ENCODE measurements at places on chromosomes 6 and 20.
A peak's percentile ranks its signal among the peaks of the same experiment; 100 is the strongest.

GRCh38 chr6:137698636-137699030 lies 168.4 kb upstream of the TNFAIP3 start:
- peak overlapping the region; percentile 64 for H3K4me3 ChIP-seq
- peak overlapping the region; percentile 97 for H3K27ac ChIP-seq

GRCh38 chr20:37317994-37318640 lies 27.8 kb upstream of the SRC start:
- no peak overlapping the region for H3K4me3 ChIP-seq
- peak overlapping the region; percentile 44 for H3K27ac ChIP-seq
- peaks cover 30% of the 10 kb centered on the region for H3K4me1 ChIP-seq
- H3K36me3 ChIP-seq = peaks cover 7% of the 10 kb centered on the region
- DNase-seq = no peak

DNA sequence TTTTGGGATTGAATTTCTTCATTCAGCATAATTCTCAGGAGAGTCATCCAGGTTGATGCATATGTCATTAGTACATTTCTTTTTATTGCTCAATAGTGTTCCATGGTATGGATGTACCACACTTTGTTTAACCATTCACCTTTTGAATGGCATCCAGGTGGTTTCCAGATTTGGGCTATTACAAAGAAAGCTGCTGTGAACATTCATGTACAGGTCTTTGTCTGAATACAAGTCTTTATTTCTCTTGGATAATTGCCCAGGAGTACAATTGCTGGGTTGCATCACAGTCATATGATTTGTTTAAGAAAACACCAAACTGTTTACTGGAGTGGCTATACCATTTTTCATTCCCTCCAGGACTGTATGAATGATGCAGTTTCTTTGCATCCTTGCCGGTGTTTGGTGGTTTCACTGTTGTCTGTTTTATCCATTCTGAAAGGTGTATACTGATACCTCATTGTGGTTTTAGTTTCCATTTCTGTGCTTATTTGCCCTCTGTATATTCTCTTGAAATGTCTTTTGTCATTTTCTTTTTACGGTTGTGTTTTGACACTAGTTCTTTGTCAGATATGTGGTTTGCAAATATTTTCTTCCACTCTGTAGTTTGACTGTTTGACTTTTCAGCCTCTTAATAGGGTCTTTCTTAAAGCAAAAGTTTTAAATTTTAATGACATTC lies 8.8 kb downstream of the CDKAL1 start:
- H3K27me3 ChIP-seq = no peaks in the 10 kb centered on the region
- H3K27ac ChIP-seq = peak overlapping the region; percentile 59
- H3K4me1 ChIP-seq = peaks cover 37% of the 10 kb centered on the region

- no peak for DNase-seq
- H3K27ac ChIP-seq = no peak overlapping the region
- H3K27me3 ChIP-seq = peaks cover 14% of the 10 kb centered on the region
- peaks cover 13% of the 10 kb centered on the region for H3K4me1 ChIP-seq
Measured at GRCh38 chr6:52136055-52136454, 48.6 kb upstream of the PKHD1 start.

DNA sequence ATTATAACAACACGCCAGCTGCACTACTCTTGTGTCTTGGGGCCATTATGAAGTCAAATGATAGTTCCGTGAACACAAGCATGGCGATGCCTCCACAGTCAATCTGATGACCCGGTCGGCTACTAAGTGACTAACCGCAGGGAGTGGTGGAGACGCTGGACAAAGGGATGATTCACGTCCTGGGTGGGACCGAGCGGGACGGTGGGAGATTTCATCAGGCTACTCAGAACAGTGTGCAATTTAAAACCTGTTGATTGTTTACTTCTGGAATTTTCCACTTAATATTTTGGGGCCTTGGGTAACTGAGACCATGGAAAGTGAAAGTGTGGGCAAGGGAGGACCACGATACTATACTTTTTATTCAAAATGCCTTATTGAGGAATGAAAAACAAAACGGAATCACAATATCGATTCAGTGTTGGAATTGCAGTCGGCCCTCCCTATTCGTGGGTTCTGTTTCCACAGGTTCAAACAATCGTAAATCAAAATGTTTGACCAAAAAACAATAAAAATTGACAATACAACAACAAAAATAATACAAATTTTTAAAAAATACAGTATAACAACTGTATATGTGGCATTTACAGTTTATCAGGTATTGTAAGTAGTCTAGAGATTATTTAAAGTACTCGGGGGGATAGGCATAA lies 66.5 kb downstream of the MYLK4 start:
- no peak for DNase-seq
- no peaks in the 10 kb centered on the region for H3K27me3 ChIP-seq
- no peak overlapping the region for H3K4me3 ChIP-seq
- no peak overlapping the region for H3K27ac ChIP-seq

DNA sequence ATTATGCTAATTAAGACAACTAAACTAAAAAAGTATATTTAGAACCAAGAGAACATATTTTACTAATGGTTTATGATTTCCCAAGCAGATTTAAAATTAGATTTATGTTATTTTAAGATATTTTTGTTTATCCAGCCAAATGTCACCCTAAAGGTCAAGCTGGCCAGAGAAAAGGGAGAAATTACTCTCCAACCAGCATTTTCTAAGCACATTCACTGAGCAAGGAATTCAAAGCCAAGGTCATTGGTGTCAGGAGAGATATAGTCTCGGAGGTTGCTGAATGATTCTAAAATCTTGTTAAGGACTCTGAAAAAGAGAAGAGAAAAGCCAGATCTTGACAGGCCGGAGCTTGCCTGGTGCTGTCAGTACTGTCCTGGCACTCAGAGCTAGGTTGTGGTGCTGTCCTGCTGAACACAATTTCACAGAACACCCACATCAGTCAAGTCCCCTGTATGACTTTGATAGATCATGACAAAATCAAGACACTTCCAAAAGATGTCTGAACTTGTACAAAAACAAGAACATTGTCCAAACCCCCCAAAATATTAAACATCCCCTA lies 222.3 kb upstream of the SMLR1 start:
- peak overlapping the region; percentile 7 for H3K27ac ChIP-seq
- no peak overlapping the region for H3K4me3 ChIP-seq
- DNase-seq = no peak
- peaks cover 40% of the 10 kb centered on the region for H3K4me1 ChIP-seq

DNA sequence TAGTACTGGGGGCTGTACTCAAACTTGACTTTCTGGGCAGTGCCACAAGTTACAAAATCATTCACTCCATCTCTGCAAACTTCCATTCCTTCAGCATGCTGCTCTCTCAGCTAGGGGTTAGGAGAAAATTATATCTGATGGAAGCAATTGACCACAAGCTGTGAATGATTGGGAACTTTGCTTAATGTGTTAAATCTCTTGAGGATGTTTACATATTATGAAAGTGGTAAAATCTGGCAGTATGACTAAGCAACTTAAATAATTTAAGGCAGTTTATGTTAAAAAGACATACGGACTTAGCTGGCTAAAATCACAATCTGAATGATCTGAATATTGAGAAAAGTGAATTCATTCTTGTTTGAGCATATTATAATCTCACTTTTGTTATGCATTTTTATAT lies 415.0 kb downstream of the PHF3 start:
- H3K4me3 ChIP-seq = no peak overlapping the region
- no peaks in the 10 kb centered on the region for H3K27me3 ChIP-seq
- no peak for DNase-seq
- no peak overlapping the region for H3K27ac ChIP-seq

GRCh38 chr6:17352302-17352701 lies 41.1 kb upstream of the CAP2 start:
- peaks cover 2% of the 10 kb centered on the region for H3K27me3 ChIP-seq
- no peak for DNase-seq
- no peaks in the 10 kb centered on the region for H3K36me3 ChIP-seq
- H3K27ac ChIP-seq = no peak overlapping the region
- H3K4me3 ChIP-seq = no peak overlapping the region

- H3K27ac ChIP-seq = no peak overlapping the region
- H3K4me1 ChIP-seq = no peaks in the 10 kb centered on the region
- H3K27me3 ChIP-seq = peaks cover 9% of the 10 kb centered on the region
- H3K4me3 ChIP-seq = no peak overlapping the region
- H3K36me3 ChIP-seq = no peaks in the 10 kb centered on the region
Measured at GRCh38 chr20:13173201-13173600, 47.9 kb upstream of the ISM1 start.

- no peak overlapping the region for H3K4me3 ChIP-seq
- no peak for DNase-seq
- no peak overlapping the region for H3K27ac ChIP-seq
- peaks cover 42% of the 10 kb centered on the region for H3K36me3 ChIP-seq
- no peaks in the 10 kb centered on the region for H3K27me3 ChIP-seq
- peaks cover 29% of the 10 kb centered on the region for H3K4me1 ChIP-seq
Measured at GRCh38 chr6:135185483-135185882, 4.4 kb downstream of the MYB start.

- H3K4me3 ChIP-seq = no peak overlapping the region
- no peaks in the 10 kb centered on the region for H3K4me1 ChIP-seq
- H3K27me3 ChIP-seq = no peaks in the 10 kb centered on the region
Measured at GRCh38 chr6:82996156-82996555, 69.5 kb downstream of the UBE3D start.

DNA sequence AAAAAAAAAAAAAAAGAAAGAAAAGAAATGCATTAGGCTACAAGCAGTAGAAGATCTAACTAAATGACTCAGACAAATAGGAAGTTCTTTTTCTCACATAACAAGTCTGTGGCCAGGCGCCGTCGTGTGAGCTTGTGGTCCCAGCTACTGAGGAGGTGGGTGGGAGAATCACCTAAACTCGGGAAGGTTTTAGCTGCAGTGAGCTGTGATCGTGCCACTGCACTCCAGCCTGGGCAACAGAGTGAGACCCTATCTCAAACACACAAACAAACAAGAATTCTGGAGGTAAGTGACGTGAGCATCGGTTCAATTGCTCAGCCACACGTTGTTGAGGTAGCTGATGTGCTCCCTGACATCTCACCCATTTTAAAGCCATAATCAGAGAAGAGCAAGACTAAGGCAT lies 37.9 kb upstream of the SLC23A2 start:
- H3K36me3 ChIP-seq = no peaks in the 10 kb centered on the region
- H3K27me3 ChIP-seq = no peaks in the 10 kb centered on the region
- peak; percentile 26 for DNase-seq
- no peak overlapping the region for H3K27ac ChIP-seq

- H3K27me3 ChIP-seq = no peaks in the 10 kb centered on the region
- no peak overlapping the region for H3K4me3 ChIP-seq
- no peak for DNase-seq
- no peak overlapping the region for H3K27ac ChIP-seq
- no peaks in the 10 kb centered on the region for H3K36me3 ChIP-seq
- H3K4me1 ChIP-seq = peaks cover 9% of the 10 kb centered on the region
Measured at GRCh38 chr6:31210123-31210522, 39.6 kb upstream of the POU5F1 start.

- no peaks in the 10 kb centered on the region for H3K36me3 ChIP-seq
- H3K4me3 ChIP-seq = no peak overlapping the region
- H3K27ac ChIP-seq = no peak overlapping the region
- no peak for DNase-seq
- no peaks in the 10 kb centered on the region for H3K27me3 ChIP-seq
- H3K4me1 ChIP-seq = no peaks in the 10 kb centered on the region
Measured at GRCh38 chr6:140427842-140428241, 1053.4 kb upstream of the CITED2 start.

GRCh38 chr6:55137929-55138693 lies 36.2 kb upstream of the HCRTR2 start:
- no peak overlapping the region for H3K27ac ChIP-seq
- no peaks in the 10 kb centered on the region for H3K36me3 ChIP-seq
- no peak for DNase-seq

GRCh38 chr6:10404799-10405512 lies 9.9 kb downstream of the TFAP2A start:
- peaks cover 20% of the 10 kb centered on the region for H3K4me1 ChIP-seq
- no peak overlapping the region for H3K27ac ChIP-seq
- peaks cover 11% of the 10 kb centered on the region for H3K36me3 ChIP-seq
- DNase-seq = no peak
- peak overlapping the region; percentile 77 for H3K4me3 ChIP-seq
- H3K27me3 ChIP-seq = peaks cover 78% of the 10 kb centered on the region

DNA sequence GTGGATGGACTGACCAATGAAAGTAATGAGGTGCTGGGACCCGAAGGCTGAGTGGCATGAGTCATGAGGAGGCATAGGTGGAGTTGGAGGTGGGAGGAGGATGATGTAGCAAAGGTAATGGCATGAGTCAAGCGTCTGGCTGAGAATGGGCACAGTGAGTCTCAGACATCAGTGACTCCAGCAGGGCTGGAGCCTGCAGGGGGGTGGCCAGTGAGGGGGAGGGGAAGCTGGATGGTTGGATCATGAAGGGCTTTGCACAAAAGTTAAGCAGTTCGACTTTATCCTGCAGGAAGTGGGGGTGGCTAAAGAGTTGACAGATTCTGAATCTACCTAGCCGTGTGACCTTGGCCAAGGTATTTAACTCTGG lies 99.0 kb upstream of the IYD start:
- H3K4me3 ChIP-seq = no peak overlapping the region
- DNase-seq = no peak
- H3K4me1 ChIP-seq = no peaks in the 10 kb centered on the region
- H3K36me3 ChIP-seq = no peaks in the 10 kb centered on the region
- H3K27me3 ChIP-seq = peaks cover 3% of the 10 kb centered on the region
- H3K27ac ChIP-seq = no peak overlapping the region

GRCh38 chr6:152529369-152529768 lies 107.8 kb downstream of the SYNE1 start:
- no peaks in the 10 kb centered on the region for H3K4me1 ChIP-seq
- no peak overlapping the region for H3K27ac ChIP-seq
- no peak overlapping the region for H3K4me3 ChIP-seq
- no peak for DNase-seq

- peaks cover 2% of the 10 kb centered on the region for H3K36me3 ChIP-seq
- DNase-seq = peak; percentile 33
- H3K27ac ChIP-seq = no peak overlapping the region
- no peak overlapping the region for H3K4me3 ChIP-seq
- peaks cover 27% of the 10 kb centered on the region for H3K4me1 ChIP-seq
Measured at GRCh38 chr6:117605169-117605826, 3.0 kb upstream of the GOPC start.

DNA sequence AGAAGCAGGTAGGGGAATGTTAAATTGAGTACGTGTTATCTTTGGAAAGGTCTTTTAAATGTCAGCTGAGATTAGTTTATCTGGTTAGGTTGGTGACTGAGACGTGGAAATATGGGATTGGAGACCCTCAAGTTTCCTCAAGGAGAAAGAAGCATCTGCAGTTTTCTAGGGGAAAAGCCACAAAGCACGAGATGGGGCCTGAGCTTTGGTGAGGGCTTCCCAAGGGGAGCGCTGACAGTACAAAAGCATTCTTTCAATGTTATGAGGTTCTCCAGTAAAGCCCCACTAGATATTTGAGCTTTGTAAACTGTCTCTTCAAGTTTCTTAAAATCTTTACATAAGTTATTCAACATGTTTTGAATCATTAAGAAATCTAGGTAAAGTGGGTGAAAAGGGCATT lies 19.6 kb upstream of the HS3ST5 start:
- no peak for DNase-seq
- H3K36me3 ChIP-seq = no peaks in the 10 kb centered on the region
- no peak overlapping the region for H3K27ac ChIP-seq
- no peaks in the 10 kb centered on the region for H3K4me1 ChIP-seq
- H3K4me3 ChIP-seq = no peak overlapping the region

Measured in activated naive CD8-positive, alpha-beta T cell treated with anti-CD3 and anti-CD28 coated beads, Interleukin-2, amount 50 U/mL, for 24 hours (primary cell).